Renal cortex interstitium (tissue), 15 donors: ENCODE measurements at places on chromosomes 4 and X. TPM values are rescaled to one million over a fixed set of nuclear protein-coding genes. Genes with fewer than 3 reads are reported as not detected.
A peak's percentile ranks its signal among the peaks of the same experiment; 100 is the strongest.

DNA sequence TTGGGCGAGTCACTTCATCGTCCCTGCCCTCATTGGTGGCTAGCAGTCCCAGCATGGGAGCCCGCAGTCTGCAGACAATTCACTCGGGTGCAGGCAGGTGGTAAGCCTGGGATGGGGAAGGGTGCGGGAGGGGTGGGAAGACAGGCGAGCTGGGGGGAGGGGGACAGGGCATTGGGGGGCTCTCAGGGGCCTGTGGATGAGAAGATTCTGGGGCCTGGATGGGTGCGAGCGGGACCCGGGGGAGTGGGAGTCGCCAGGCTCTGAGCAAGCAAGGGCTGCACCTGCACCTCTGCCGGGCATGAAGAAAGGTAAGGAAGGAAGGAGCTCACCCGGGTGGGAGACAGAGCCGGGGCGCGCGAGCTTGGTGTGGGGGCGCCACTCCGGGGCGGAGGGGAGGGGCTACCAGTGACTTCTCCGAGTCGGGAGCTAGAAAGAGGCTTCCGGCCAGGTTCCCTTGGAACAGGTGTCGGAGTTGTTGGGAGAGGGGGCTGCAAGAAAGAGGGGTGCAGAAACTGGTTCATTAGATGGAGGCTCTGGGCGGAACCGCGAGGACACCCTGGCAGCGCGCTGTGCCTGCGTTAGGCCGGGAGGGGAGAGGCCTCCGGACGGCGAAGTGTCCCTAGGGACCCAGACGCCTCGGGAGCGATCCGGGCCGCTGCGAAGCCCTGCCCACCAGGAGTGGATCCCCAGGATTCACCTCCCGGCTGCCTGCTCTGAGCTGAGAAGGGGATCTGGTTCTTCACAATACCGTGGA, 103.4 kb upstream of the PDLIM3 start:
- no peak for DNase-seq

Gene CPEB2
- 18.1 TPM for polyA plus RNA-seq

Gene ITM2A
- 103 TPM for polyA plus RNA-seq

GRCh38 chr4:88737307-88737941, 39.8 kb upstream of the NAP1L5 start:
- DNase-seq = peak; percentile 83

GRCh38 chrX:38989076-38989475, 187.8 kb downstream of the MID1IP1 start:
- no peak for DNase-seq

Gene NEXMIF
- 2.8 TPM for polyA plus RNA-seq

DNA sequence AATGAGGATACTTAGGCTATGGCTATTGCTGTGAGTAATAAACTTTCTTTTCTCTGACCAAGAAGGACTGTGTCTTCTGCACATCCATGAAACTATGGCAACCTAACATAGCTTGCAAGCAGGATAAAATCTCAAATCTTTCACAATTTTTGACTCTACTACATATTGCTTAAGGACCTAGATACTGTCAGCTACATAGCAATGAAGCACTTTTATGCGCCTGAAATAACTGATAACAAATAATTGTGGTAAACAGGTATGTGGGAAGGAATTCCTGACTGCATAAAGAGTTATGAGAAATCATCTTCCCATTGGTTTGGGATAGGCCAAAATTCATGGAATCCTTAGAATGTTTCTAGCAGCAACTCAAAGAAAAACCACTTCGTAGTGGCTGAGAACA, 41.2 kb upstream of the PDGFC start:
- no peak for DNase-seq

Gene LGI2
- 31.9 TPM for polyA plus RNA-seq

Gene SPP1
- polyA plus RNA-seq = 158 TPM

Gene ARMCX2
- 163 TPM for polyA plus RNA-seq

Gene S100P
- polyA plus RNA-seq = 7.3 TPM

GRCh38 chrX:40415675-40416074, 165.1 kb upstream of the ATP6AP2 start:
- DNase-seq = no peak
